ENCODE measurements at places on chromosomes 2 and 18. TPM values are rescaled to one million over a fixed set of nuclear protein-coding genes. Genes with fewer than 3 reads are reported as not detected.
A peak's percentile ranks its signal among the peaks of the same experiment; 100 is the strongest.

GRCh38 chr2:36716111-36716510 is 19.6 kb downstream of the VIT start:
- DNase-seq, result no peak

ITPRIPL1 gene
- 51.4 TPM for total RNA-seq

TAF1B gene
- 21.9 TPM for total RNA-seq

NCOA1 gene
- 25.9 TPM for total RNA-seq

- DNase-seq, result peak; percentile 52
Observed at GRCh38 chr2:97993926-97994325, 1.8 kb downstream of the TMEM131 start.
